ENCODE measurements at places on chromosomes 3 and 15.

- no peak for DNase-seq
These were observed 66.0 kb downstream of the CGNL1 start for GRCh38 chr15:57442335-57442734.

DNA sequence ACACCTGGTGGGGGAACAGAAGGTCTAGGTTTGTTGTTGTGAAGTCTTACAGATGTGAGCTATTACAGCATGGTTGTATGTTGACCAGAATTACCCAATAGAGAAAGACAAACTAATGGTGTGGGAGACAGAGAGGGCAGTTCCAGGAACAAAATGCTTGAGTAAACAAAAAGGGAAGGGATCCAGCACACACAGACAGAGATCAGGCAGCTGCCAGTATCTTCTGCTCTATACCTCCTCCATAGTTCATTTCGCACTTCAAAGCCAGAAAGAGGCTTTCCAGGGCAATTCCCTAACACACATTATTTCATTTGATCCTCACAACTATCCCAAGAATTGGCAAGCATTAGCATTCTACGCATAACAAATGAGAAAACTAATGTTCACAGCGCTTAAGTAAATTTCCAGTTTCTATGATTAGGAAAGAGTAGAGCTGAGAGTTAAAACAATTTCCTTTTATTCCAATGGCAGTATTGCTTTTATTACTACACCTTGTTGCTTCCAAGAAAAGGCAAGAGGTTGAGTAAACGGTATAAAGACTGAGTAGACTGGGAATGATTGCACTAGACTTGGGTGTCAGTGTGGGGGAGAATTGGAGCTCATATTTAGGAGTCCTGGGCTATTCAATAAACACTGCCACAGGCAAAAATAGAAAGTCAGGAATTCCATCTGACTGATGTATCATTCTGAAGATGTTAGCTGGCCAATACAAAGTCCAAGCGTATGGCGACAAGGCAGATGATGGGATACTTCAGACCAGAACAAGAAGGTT is 39.7 kb upstream of the ZNF280D start:
- DNase-seq, result peak; percentile 21

- DNase-seq, result no peak
These were observed 7.4 kb downstream of the TRANK1 start for GRCh38 chr3:36937492-36937891.

DNA sequence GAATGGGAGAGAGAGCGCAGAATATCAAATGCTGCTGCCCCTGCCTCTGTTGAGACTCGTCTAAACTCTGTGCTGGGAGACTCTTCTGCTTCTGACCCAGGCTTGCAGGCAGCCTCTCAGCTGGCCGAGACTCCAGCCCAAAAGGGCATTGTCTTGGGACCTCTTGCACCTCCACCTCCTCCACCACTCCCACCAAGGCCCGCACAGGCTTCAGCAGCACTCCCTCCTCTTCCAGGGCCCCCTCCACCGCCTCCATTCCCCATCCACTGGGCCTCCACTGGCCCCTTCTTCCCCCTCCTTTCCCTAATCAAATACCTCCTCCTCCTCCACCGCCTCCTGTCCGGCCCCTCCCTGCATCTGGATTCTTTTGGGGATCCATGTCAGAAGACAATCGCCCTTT is 31.3 kb downstream of the GMNC start:
- DNase-seq, result no peak
